Activated CD4-positive, alpha-beta T cell treated with anti-CD3 and anti-CD28 coated beads, Interleukin-2, amount 50 U/mL, for 24 hours (primary cell): ENCODE measurements at places on chromosomes 1 and 21.

DNA sequence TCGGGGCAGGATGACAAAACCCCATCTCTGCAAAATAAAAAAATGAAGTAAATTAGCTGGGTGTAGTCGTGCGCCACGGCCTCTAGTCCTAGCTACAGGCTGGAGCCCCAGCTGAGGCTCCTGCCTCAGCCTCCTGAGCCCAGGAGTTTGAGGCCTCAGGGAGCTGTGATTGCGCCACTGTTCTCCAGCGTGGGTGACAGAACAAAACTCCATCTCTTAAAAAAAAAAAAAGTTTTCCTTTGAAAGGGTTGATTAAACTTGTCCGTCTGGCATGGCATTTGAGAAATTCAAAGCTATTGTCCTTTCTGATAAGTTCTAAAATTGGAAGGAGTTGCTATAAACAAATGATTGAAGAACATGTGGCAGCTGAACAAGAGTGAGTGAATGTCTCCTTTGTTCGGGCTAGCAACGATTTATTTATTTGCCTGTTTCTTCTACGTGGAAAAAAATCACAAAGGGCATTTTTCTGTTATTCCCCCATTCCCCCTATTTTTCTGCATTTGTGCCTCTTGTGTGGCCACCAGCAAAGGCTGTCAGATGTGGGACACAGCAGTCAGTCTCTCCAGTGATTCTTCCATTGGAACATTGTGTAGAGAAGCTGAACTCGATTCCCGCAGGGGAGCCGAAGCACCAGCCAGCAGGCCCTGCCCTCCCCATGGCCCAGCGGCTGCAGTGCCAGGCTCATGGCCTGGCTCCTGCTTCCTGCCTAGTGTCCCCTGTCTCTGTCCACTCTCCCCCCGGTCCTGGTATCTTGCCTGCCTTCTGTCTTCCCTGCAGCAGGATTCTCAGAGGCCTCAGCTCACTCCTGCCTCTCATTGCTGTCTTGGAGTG, 21.5 kb upstream of the PWP2 start:
- no peak for DNase-seq

DNA sequence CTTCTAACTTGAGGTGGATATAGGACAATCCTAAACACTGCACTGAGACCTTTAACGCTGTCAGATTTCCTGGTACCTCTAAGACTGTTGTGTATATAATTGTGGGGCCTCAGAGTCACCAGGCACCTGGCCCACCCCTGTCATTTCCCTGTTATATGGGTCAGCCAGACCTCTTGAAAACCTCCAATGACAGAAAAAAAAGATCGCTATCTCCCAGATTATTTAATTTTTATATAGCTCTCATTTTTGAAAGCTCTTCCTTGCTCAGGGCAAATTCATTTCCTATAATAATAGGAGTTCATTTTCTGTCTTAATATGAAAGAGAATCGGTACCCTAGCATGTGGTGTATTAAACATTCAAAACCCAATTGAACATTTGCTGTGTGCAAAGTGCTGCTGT, 56.7 kb downstream of the ZP4 start:
- DNase-seq = no peak

- DNase-seq = no peak
These were observed 76.3 kb downstream of the RUSC1 start for GRCh38 chr1:155396874-155397476.

- no peak for DNase-seq
These were observed 769.0 kb downstream of the BRINP3 start for GRCh38 chr1:189708674-189709073.

DNA sequence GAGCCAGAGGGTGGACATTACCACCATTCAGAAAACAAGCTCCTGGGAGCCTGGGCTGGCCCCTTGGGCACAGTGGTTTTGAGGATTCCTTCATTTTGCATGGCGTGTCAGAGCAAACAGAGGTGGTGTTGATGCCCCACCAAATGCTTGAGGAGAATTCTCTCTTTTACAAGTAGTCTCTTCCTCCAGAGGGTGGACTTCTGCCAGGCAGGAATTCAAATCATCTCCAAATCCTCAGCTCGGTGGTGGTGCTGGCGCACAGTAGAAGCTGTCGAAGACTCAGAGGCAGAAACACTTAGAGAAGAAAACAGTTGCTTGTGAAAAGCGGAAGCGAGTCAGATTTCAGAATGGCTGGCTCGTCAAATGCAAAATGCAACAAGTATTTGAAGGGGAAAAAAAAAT, 3.4 kb upstream of the CHI3L1 start:
- DNase-seq = no peak
